ENCODE measurements at places on chromosomes 1 and 21.
A peak's percentile ranks its signal among the peaks of the same experiment; 100 is the strongest.

DNA sequence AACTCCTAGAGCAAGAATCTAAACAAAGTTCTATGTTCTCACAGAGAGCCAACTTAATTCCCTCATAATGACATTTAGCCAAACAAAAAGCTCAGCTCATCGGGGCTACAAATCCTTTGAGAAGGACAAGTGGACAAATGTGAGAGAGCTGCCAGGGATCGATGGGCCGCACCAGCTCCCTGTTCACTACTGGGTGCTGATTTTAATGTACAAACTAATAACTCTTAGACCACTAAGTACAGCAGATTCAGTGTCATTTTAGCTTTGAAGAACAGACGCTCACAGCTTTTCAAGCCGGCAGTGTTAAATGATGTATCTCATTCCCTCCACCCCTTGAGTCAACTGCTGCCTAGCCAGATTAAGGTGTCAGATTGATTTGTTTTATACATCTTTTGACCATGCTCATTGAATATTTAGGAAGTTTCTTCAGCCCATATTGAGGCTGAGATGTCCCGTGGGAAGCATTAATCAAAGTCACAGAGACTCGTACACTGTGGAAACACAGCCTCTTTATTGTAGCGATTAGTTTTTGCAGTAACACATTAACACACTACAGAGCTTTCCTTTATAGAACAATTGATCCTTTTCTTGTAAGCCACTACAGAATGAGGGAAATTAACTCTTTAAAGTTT, 21.1 kb downstream of the PROX1 start:
- peak; percentile 38 for DNase-seq

GRCh38 chr1:201146626-201147390, 7.5 kb downstream of the TMEM9 start:
- DNase-seq, result no peak

- no peak for DNase-seq
Measured at GRCh38 chr1:51871351-51871975, 7.1 kb downstream of the NRDC start.

DNA sequence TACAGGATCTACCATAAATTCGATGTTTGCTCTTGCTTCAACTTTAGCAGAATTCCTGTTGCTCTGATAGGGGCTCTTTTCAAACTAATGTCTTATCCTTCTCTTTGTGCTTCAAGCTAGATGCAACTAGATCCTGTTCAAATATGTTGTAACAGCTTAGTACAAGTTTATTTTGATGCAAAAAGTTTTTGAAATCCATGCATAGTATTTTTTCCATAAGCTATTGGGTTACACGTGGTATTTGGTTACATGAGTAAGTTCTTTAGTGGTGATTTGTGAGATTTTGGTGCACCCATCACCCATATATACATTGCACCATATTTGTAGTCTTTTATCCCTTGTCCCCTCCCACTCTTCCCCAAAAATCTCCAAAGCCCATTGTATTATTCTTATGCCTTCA, 907.7 kb downstream of the LTN1 start:
- no peak for DNase-seq

DNA sequence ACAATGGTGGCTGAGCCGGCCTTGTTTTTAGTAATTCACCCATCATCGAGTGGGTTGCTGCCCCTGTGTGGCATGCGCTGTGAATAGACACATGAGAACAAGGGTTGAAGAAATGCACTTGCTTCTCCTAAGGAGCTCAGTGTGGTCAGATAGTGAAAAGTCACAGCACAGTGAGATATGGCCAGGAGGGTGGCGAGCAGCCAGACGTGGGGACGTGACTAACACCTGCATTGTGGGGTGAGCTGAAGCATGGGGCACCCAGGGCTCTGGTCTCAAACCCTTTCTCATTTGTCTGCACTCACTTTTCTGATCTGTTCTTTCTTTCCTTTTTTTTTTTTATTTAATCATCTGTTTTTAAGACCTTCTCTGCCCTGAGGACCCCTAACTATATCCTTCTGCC, 13.5 kb downstream of the MTARC1 start:
- DNase-seq, result no peak

GRCh38 chr1:95889400-95889799, 655.4 kb downstream of the RWDD3 start:
- DNase-seq, result no peak

DNA sequence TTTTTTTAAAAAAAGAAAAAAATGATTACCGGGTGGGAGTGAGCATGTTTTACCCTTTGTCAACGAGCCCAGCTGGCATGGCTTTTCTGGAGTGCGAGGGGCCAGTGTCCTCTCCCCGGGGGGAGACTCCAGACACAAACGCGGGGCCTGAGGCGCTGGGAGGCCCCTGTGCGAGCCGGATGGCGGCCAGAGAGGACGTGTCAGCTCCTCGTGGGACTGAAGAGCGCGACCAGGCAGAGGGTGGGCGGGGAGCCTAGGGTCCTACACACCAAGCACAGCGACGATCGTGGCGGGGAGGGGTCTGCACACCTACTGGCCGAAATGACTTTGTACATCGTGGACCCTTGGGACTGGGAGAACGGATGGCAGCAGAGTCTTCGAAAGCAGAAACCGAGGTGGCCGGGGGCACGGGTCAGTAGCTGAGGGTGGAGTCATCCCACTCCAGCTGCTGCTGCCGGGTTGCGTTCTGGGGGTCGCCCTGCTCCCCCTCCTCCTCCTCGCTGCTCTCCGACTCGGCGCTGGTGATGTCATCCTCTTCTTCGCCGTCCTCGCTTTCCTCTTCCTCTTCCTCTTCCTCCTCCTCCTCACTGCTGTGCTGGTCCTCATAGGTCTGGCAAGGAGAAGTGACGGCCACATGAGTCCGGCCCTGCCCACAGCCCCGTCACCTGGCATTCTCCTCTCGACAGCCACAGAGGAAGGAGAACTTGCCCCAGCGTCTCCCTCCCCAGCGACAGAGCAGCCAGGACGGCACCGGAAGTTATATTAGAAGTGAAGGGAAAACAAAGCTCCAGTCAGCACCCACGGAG, 78.8 kb downstream of the PIK3CD start:
- DNase-seq, result no peak

DNA sequence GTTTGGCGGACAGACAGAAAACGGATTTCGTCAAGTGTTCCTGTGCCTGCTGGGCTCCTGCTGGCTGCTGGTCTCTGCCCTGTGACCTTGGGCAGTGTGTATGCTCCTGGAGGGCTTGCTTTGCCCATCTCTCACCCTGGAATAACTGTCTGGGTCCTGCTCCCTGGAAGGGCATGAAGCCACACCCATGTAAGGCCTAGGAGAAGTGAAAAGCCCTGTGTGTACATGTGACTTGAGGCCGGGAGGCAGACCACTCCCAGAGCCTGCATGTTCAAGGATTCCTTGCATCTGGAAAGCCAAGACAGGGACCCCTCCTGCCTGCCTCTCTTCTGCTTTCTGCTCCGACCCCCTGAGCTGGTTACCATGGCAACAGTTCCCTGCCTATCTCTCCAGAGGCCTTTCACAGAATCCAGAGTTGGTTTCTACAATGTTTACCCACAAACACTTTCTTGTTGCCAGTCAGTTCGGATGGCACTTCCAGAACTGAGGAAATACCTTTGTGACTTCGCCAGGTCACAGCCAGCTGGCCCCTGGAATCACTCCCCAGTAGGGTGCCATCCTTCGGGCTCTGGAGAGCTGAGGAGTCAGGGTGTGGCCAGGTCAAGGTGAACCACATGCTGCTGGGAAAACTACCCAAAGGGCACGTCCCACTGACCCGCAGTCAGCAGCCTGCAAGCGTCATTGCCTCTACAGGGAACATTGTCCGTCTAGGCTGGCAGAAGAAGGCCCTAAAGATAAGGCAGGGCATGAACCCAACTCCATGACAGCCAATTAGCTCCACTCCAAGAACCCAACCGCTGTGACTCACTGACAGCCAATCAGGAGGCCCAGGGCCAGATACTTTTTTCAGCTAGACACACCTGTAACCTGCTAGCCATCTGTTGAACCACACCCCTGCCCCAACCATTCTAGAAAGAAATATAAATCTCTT, 14.7 kb upstream of the GPR37L1 start:
- no peak for DNase-seq

DNA sequence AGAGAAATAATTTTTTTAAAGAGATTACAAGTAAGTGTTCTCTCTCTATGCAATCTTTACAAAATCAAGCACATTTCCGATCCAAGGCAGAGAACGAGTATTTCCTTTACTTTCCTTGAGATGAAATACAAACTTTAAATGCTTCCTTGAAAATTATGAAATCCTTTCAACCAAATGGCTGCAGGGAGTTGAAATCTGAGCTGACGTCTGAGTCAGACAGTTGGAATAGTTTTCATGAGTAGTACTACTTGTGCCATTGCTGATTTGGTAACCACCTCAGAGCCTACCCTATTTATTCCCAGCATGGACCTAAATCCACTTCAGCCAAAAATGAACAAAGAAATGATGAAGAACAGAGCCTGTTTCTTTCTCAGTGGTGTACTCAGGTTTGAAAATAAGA, 183.6 kb downstream of the GIPC2 start:
- no peak for DNase-seq

GRCh38 chr1:217717959-217718358, 86.8 kb downstream of the SPATA17 start:
- no peak for DNase-seq

GRCh38 chr1:51927029-51927428, 48.5 kb upstream of the NRDC start:
- DNase-seq, result no peak

GRCh38 chr1:52098139-52098871, 42.2 kb downstream of the BTF3L4 start:
- DNase-seq, result no peak

DNA sequence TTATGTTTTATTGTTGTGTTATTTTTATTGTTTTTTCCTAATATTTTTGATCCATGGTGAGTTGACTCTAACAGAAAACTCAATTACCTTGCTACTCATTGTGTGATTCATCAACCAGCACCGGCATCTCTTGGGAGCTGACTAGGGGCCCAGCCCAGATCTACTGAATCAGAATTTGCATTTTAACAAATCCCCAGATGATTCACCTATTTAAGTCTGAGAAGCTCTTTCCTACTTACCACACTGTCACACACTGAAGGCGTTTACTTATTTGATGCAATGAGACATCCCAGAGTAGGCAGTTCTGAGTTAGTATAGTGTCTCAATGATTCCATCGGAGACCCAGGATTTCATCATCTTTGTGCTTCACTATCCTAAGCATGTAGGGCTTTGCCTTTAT, 416.6 kb downstream of the RWDD3 start:
- no peak for DNase-seq

DNA sequence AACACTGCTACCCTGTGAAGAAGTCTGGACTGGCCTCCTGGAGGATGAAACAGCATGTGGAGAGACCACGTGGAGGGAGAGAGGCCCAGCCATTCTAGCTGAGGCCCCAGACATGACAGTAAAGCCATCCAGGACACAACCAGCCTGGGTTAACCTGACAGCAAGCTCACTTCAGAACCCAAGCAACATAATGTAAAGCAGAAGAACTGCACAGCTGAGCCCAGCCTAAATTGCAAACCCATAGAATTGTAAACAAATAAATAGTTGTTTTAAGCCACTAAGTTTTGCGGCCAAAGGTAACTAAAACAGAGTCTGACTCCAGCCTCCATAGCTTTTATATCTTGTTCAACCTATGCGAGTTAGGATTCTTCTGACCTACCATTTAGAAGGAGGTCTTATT, 97.2 kb upstream of the L1TD1 start:
- DNase-seq, result no peak

GRCh38 chr1:7783178-7783711, 846 bp upstream of the PER3 start:
- DNase-seq, result no peak
